ENCODE measurements at places on chromosomes 1 and 21.

DNA sequence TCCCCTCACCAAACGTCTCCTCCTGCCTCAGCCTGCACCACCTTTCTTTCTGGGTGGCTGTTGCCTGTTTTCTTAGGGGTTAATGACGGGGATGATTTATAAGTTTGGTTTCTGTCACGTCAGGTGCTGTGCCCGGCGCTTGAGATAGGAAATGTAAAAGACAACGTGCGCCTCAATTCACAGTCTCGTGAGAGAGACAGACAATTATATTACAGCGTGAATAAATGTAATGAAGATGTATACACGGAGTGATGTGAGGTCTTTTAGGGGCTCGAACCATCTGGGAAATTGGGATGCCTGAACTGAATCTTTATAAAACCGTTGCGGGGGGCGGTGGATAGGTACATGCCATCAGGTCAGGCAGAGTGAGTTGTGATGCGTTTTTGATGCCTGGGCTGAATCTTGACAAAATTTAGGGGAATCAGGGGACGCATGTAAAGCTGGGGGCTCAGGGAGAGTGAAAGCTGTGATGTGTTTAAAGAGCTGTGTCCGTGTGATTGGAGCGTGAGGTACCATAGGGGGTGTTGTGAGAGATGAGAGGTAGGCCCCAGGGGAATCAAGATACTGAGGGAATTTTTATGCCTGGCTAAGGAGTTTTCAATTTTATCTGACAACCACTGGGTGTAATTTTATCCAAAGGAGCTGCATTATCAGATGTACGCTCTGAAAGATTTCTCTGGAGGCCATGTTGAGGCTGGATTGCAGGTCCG lies 831 bp downstream of the TIPRL start:
- DNase-seq: no peak

GRCh38 chr1:183374825-183375224 lies 43.4 kb downstream of the NMNAT2 start:
- no peak for DNase-seq

DNA sequence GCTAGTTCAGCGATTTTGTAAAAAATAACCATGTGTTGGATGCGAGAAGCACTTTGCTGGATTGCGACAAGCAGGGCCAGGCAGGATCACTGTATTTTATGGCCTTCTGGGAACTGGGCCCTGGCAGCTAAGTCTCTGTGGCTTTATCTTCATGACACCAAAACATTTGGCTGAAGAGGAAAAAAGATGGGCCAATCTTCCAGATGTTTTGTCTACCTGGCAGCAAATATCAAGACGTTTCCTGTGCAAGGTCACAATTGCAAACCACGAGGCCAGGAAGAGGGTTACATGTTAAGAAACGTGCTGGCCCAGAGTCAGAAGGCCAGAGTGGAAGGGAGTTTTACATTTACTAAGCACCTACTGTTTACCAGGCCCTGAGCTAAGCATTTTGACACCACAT lies 22.1 kb downstream of the GRIK3 start:
- no peak for DNase-seq

DNA sequence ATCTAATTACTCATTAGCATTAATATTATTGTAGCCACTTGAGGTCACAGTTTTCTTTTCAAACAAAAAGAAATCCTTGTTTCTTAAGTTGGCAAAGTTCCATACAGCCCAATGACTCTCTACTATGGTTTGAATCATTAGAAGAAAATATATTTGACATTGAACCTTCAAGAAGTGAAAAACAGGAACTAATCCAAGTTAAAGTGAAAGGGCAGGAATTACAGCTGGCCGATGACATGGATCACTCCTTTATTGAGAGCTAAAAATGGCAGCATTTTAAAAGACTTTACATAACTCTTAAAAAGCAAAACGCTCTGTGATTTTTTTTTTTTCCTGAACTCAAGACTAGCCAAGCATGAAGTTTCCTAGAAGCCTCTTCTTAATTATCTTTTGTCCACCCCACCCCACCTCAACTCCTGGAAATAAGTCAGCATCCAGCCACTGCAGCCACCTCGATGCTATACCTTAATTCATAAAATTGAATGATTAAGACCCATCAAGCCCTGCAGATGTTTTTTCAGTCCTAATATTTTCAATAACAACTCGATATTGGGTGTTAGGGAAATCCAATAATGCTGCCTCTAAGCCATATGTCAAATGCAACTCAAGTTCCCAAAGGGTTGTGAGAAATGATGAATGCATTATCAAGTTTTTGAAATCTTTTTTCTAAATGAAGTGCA lies 323.1 kb downstream of the HHIPL2 start:
- no peak for DNase-seq

GRCh38 chr21:21631961-21632360 lies 633.8 kb downstream of the NCAM2 start:
- no peak for DNase-seq

- no peak for DNase-seq
Measured at GRCh38 chr1:65896721-65897120, 104.0 kb downstream of the PDE4B start.

Measured in central memory CD4-positive, alpha-beta T cell (primary cell).